Hematopoietic multipotent progenitor cell treated with erythropoietin and hydrocortisone succinate and interleukin-3 and kit ligand, for 8 days (in vitro differentiated cells): ENCODE measurements at places on chromosomes 3 and 15.

- peak; percentile 70 for DNase-seq
These were observed 900 bp upstream of the HYAL3 start for GRCh38 chr3:50299929-50300680.

DNA sequence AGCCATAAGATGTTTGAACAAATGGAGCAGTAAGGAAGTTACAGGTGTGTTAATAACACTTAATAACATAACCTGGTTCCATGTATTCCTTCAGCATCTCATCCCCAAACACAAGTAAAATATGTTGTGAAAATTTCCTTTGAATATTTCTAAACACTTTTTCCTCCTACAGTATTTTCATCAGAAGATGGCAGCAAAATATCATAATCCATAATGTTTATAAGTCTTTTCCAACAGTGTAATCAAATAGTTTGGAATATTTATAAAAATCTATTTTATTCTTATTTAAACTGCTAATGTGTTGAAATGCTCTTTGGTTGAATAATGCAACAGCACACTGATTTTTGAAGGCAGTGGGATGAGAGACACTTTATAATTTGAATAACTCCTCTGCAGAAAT, 1020.5 kb downstream of the OTOL1 start:
- no peak for DNase-seq

GRCh38 chr15:48671103-48672022, 25.9 kb upstream of the FBN1 start:
- DNase-seq, result no peak

GRCh38 chr15:36449084-36449661, 130.3 kb upstream of the CDIN1 start:
- peak; percentile 59 for DNase-seq

DNA sequence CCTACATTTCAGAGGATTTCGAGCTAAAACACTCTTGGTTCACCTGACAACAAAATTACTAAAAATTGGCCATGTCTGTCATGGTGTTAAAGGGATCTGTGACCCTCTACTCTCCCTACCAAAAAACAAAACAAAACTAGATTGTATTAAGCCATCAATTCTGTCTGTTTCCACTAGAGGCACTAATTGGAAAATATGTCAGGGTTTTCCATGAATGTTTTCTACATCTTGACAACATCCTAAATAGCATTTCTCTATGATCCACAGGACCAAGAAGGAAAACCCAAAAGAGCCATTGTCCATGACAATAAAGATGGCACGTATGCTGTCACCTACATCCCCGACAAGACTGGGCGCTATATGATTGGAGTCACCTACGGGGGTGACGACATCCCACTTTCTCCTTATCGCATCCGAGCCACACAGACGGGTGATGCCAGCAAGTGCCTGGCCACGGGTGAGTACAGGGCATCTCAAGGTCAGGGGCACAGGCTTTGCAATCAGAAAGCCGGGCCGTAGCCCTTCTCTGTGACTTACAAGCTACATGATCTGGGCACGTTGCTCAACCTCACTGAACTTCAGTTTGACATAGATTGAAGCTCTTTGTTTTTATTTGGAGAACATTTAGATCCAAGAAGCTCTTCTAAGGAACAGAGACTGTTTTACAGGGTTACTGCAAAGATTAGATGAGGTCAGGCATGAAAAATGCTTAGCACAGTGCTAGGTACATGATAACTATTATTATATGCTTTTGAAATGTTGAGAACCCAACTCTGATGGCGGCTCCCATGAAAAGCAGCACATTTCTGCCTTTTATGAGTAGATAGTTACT, 74.8 kb downstream of the DNASE1L3 start:
- DNase-seq, result no peak

DNA sequence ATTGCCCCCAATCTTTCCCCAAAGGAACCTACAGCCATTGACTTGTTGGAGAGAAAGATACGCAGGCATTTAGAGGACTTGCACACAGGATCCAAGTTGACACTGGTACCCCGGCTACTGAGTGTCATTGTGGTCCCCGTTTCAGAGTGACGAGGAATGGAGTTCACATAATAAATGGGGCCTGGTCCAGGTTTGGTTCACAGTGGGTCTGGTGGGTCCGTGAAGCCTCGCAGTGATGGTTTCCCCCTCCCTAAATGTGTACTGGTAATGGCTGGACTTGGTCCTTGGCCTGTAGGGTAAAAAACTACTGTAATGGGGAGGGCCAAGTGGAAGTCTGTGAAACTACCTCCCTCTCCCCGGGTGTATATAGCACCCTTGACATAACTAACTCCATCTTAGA, 232.1 kb upstream of the LYSMD4 start:
- no peak for DNase-seq
